Liver (tissue), 10 donors: ENCODE measurements at places on chromosomes 3 and 15. TPM values are rescaled to one million over a fixed set of nuclear protein-coding genes. Genes with fewer than 3 reads are reported as not detected.

- DNase-seq = no peak
- no peaks in the 10 kb centered on the region for H3K4me1 ChIP-seq
- H3K27me3 ChIP-seq = no peaks in the 10 kb centered on the region
- no peak overlapping the region for H3K4me3 ChIP-seq
- H3K36me3 ChIP-seq = no peaks in the 10 kb centered on the region
- no peak overlapping the region for H3K27ac ChIP-seq
These were observed 36.3 kb upstream of the TMC3 start for GRCh38 chr15:81410318-81410753.

DNA sequence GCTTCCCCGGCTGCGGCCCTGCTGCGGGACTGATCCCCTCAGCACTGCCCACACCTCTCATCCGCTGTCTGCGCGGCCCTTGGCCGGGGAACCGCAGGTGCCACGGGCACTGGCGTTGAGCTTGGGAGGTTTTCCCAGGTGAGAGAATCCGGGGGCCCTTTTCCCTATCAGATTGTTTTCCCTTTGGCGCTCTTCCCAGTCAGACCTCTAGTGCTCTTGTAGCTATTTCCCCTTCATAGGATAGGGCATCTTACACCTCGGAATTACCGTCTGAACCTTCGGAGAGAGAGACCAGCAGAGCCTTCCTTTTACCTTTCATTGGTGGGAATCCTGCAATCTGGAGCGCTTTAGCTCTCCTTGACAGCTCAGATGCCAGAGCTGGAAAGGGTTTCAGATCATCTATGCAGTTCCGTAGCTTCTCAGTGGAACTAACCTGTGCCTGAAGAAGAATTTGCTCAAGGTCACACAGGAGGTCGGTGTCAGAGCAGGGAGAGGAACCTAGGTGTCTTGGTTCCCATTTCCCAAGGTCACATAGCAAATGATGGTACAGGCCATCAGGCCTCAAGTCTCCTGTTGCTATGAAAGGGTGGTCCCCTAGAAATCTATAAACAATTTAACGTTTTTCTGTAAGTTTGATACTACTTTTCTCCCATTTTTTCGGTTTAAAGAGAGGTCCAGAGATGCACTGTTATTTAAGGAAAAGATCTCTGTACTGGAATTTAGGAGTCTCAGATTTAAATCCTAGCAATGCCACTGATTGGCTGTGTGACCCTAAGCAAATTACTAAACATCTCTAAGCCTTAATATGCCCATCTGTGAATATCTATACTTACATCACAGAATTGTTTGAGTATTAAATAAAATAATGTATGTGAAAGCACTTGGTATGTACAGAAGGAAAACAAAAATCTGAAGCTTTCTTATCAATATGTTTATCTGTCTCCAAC lies 916 bp downstream of the IDH3A start:
- peak overlapping the region; percentile 77 for H3K27ac ChIP-seq
- peak overlapping the region; percentile 86 for H3K4me3 ChIP-seq
- H3K36me3 ChIP-seq = no peaks in the 10 kb centered on the region
- no peak for DNase-seq

GRCh38 chr3:28922376-28922775 lies 358.5 kb upstream of the RBMS3 start:
- H3K27ac ChIP-seq = no peak overlapping the region
- no peak for DNase-seq
- H3K4me1 ChIP-seq = no peaks in the 10 kb centered on the region
- no peaks in the 10 kb centered on the region for H3K27me3 ChIP-seq
- H3K36me3 ChIP-seq = no peaks in the 10 kb centered on the region

SLC22A14 gene
- polyA plus RNA-seq = not detected

ARNT2 gene
- polyA plus RNA-seq = 0.17 TPM
